ENCODE measurements at places on chromosomes 13 and 19.

- DNase-seq, result peak; percentile 80
Observed at GRCh38 chr19:1241417-1242095, at the start of gene ATP5F1D. Gene ATP5F1D, plus strand, starts transcription at chr19:1241751. Its CDS starts 100 bp downstream, at chr19:1241851.

DNA sequence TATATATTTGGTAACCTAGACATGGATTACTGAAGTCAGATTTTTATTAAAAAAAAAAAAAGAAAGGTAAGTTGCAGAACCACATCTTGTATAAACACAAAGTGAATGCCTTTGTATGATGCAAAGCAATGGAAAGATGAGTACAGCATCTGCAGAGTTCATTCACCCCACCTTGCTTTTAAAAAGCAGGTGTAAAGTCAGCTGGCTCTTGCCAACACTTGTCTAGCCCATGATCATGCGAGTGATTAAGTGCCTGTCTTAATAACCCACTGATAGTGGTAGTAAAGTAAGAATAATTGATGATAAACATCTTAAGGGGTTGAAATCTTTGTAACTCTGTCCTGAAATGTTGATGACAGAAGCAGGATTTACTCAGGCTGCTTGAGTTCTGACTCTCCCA is 710.4 kb downstream of the EFNB2 start:
- DNase-seq, result no peak

DNA sequence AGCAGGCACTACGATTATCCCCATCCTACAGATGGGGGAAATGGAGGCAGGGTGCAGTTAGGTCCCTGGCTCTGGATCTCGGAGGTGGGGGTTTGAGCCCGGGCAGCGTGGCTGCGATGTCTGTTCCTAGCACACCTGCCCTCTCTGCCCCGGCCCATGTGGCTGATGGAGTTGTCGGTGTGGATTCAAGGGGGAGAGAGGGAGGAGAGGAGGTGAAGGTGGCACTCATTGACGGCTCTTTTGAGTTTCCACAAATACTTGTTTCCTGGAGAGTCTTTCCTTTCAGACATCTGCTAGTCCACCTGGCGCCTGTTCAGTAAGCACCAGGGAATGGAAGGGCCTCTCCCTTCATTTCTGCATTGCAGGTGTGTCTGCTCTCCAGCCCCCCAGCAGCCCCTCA is 69.9 kb downstream of the ARHGEF18 start:
- no peak for DNase-seq

DNA sequence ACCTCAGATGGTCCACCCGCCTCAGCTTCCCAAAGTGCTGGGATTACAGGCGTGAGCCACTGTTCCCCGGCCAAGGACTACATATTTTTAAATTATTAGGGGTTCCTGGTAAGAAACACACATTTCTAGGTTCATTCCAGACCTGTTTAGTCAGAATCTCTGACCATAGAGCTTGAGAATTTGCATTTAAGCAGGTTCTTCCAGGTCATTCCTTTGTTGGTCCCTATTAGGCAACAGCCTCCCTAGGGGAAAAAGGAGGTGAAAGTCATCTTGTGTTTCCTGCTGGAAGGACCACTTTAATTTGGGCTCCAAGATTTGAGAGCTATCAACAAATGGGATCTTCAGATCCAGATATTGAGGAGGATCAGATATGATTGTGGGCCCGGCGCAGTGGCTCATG is 16.3 kb downstream of the S1PR2 start:
- no peak for DNase-seq

DNA sequence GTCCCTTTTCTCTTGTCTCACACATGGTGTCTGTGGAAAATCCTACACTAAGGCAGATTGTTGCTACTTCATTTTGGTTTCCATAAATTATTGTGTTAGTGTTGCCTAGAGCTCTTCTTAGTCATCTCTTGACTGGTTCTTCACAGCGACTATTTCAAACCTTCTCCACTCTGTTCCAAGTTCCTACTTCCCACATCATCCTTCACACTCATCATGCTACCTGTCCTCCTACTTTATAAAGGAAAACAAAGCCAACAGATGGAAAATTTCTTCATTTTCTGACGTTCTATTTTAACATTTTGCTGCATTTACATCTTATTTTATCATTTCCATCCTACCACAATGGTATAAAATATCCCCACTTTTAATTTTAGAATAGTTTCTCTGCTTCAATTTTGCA is 614.1 kb downstream of the LMO7 start:
- DNase-seq, result no peak
